Naive thymus-derived CD4-positive, alpha-beta T cell (primary cell): ENCODE measurements at places on chromosomes 5 and 9. TPM values are rescaled to one million over a fixed set of nuclear protein-coding genes. Genes with fewer than 3 reads are reported as not detected.

WNT8A gene
- total RNA-seq: not detected

ENTPD8 gene
- total RNA-seq: not detected in 2 replicates

CCNJL gene
- not detected for total RNA-seq

PHYHD1 gene
- total RNA-seq: 1.5 TPM

SLC4A9 gene
- total RNA-seq: not detected

IL13 gene
- total RNA-seq: 0.51 TPM

ENHO gene
- not detected for total RNA-seq

SLC6A19 gene
- total RNA-seq: not detected

- no peak for DNase-seq
Observed at GRCh38 chr9:93577975-93578682, 1.7 kb downstream of the PHF2 start.

GRCh38 chr5:175609526-175609925 lies 48.3 kb upstream of the HRH2 start:
- no peak for DNase-seq

- DNase-seq: no peak
Observed at GRCh38 chr9:90458485-90458884, 184.1 kb downstream of the DIRAS2 start.

- DNase-seq: no peak
Observed at GRCh38 chr5:136374003-136374402, 8.7 kb upstream of the TRPC7 start.

DNA sequence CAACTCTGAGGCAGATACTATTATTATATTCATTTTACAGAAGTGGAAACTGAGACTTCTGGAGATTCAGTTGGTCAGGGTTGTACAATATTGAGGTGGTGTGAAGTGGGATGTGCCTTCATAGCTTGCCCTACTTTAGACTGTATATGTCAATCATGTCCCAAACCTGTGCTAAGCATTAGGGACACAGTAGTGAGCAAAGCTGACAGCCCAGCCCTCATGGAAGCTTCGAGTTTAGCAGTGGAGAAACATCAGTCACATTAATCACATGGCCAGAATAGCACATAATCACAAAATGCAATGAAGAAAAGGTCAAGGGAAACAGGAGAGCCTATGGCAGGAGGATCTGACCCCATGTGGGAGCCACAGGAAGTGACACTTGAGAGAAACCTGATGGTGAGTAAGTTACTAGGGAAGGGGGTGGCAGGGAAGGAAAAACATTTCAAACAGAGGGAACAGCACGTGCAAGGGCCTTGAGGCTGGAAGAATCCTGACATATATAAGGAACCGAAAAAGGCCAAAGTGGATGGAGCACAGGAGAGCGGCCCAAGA lies 20.5 kb upstream of the RALGPS1 start:
- DNase-seq: no peak

- DNase-seq: no peak
Observed at GRCh38 chr9:108445431-108446071, 410.2 kb downstream of the ACTL7B start.

GRCh38 chr9:101274971-101275768 lies 109.6 kb downstream of the BAAT start:
- no peak for DNase-seq

DNA sequence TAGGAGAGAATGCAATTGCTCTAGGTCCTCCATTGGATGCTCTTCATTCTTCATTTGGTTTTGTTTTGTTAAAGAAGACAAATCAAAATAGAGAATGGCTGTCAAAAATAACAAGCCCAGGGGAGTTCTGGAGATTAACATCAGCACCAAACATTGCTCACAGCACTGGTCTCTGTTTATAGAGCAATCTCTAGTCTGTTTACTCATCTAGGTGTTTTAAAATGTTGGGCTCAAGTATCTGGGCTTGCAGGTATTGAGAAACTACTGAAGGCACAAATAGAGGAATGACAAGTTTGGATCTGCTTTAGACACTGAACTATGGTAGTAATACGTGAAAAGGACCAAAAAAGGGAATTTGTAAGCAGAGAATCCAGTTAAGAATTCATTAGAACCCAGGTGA lies 77.0 kb upstream of the TMC1 start:
- DNase-seq: no peak

GRCh38 chr9:38029915-38030638 lies 39.0 kb downstream of the SHB start:
- DNase-seq: no peak
